ENCODE measurements at places on chromosomes 5 and 9.
A peak's percentile ranks its signal among the peaks of the same experiment; 100 is the strongest.

- peak; percentile 86 for DNase-seq
Observed at GRCh38 chr5:107673368-107674136, 2.8 kb upstream of the EFNA5 start.

DNA sequence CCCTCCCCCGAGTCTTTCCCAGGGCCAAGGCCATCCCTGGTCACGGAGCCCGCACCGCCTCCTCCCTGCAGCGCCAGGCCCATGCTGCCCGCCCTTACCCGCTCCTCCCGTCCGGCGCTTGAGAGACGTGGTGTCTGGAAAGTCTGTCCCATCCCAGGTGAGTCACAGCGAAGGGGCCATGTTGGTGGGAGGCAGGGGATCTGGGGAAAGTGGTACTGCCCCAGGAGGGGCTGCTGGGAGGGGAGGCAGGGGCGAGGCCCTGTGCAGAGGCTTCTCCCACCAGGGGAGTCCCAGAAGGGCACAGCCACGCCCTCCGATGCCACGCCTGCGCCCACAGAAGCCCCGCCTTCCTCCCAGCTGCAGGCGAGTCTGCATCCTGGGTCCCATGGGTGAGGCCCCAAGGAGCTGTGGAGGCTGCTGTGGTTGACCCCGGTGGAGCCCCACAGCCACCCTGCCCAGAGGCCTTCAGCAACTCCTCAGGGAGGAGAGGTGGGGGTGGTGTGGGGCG, 107.0 kb upstream of the PPP1R26 start:
- no peak for DNase-seq

- DNase-seq: no peak
Observed at GRCh38 chr9:27626244-27627187, 53.2 kb upstream of the C9orf72 start.

- DNase-seq: no peak
Observed at GRCh38 chr9:123561046-123561445, 205.0 kb downstream of the CRB2 start.

- no peak for DNase-seq
Observed at GRCh38 chr9:129232839-129233591, 55.0 kb upstream of the IER5L start.

DNA sequence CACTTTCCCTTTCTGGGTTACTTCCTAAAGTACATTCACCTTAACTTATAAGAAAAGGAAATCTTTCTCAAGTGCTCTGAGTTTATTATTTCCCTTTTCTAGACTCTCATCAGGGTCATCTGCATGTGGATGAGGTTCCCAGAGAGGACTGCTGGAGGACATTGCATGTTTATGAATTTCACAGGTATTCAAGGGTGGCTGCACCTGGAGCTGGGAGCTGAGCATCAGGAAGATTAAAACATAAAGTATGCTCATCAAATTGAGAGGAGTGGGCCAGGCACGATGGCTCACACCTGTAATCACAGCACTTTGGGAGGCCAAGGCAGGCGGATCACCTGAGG, 34.7 kb upstream of the PLIN2 start:
- DNase-seq: no peak
